Anterior cingulate cortex (tissue), 58 donors: ENCODE measurements at places on chromosomes 7 and 10.

DNA sequence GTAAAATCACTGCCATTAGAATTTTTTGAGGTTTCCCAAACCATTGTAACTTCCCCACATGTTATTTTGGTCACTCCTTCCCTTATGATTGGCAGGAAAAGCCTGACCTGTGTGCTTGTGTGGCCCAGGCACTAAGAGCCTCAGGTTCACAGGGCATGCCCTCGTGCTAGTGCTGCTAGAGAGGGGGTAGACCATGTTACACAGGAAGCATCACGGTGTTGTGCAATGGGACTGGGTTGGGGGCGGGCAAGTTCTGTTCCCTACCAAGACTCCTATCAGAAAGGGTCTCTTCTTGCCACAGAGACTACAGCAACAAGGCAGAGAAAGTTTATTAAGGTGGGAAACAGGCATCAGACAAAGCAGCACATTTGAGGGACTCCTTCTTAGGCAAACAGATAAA is 32.2 kb downstream of the LSM5 start:
- no peak for DNase-seq

DNA sequence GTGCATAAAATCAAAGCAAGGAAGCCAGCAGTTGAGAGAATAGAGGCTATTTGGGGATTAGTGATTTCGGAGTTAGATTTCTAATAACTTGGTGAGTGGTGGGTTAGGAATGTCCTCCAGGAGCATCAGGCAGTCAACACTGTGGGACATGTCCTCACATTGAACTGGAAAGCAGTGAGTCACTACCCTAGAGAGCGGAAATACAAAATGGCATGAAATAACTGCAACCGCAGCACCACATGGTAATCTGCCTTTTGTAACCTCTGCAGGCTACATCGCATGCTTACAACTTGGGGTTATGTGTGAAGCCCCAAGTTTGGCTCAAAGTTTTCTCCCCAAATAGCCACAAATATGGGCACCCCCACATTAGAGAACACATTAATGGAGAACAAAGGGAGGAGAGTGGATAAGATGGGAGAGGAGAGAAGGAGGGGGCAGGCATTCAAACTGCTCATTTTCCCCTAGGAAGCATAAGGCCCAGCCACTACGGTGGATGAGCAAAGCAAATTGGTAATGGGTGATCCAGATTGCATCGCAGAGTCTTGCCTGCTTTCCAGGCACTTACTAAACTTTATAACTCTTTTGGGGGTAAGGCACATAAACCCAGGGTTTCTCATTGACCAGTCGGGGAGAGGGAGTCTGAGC is 22.0 kb upstream of the SLF2 start:
- DNase-seq, result no peak

DNA sequence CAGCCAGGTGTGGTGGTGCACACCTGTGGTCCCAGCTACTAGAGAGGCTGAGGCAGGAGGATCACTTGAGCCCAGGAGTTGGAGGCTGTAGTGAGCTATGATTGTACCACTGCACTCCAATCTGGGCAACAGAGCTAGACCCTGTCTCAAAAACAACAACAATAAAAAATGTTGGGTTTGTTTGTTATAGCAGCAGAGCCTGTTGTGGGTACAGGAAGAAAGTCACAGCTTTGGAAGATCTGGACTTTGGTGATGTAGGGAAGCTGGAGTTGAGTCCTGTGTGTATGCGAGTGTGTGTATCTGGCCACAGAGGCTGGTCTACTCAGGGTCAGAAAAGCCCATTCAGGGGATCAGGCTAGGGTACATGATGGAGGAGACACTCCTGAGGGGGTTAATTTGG is 3.9 kb downstream of the GRID2IP start:
- no peak for DNase-seq

- DNase-seq, result no peak
Observed at GRCh38 chr10:51288511-51288910, 214.2 kb downstream of the PRKG1 start.

GRCh38 chr10:62456611-62457101 is 82.5 kb downstream of the ZNF365 start:
- no peak for DNase-seq

- no peak for DNase-seq
Observed at GRCh38 chr10:89296220-89296648, 5.6 kb upstream of the IFIT2 start.

DNA sequence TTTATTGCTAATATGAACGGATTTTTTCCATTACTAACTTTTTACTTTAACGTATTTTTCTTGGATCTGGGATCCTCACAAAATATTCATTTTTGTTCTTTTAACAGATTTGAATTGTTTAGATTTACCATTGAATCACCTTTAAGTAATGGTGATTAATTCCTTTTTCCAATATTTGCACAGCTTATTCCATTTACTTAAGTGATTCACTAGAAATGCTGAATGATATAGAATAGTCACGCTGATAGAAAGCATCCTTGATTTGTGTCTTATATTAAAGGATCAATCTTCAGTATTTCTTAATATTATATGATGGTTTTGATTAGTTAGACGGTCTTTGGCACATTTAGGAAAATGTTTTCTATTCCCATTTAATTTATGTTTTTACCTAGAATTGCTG is 116.4 kb upstream of the LRRTM3 start:
- DNase-seq, result no peak

GRCh38 chr7:93014410-93014809 is 103.4 kb downstream of the SAMD9 start:
- no peak for DNase-seq

- no peak for DNase-seq
Observed at GRCh38 chr7:101608772-101609713, 20.1 kb downstream of the MYL10 start.

GRCh38 chr7:122791959-122792545 is 89.3 kb upstream of the RNF148 start:
- no peak for DNase-seq

DNA sequence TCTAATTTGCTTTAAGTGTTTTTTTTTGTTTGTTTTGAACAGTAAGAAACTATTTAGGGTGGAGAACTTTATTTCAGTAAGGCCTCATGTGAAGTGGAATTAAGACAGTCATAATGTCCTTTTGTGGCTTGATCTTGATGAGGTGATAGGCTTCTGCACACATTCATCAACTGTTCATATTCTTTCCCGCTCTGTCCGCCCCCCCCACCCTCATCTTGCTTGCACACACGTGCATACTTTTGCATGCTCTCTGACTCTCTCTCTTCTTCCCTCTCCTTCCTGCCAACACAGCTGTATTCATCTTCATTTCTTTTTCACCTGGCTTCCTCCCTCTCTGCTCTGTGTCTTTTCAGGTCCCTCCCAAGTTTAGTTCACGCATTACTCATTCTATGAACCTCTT is 429.6 kb downstream of the AUTS2 start:
- DNase-seq, result no peak

GRCh38 chr7:106600569-106601373 is 60.2 kb downstream of the CCDC71L start:
- DNase-seq, result no peak

GRCh38 chr7:44318332-44318731 is 7.1 kb downstream of the CAMK2B start:
- DNase-seq, result no peak

DNA sequence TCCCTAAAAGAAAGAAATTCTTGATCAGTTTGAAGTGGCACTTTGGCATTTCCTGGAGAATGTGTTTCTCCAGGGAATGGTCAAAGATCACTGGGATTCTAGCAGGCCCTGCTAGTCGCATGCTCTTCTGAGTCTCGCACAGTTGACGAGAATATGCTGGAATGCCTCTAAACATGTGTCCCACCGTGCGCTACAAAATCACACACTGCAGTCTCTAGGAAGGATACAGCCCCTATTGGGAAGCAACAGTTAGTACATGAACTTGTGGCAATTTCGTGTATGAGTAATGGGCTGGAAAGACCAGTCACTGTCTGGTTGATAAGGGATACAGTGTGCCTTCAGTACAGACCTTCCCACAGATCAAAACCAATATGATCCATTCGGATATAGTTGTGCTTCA is 257.9 kb downstream of the PRPF18 start:
- DNase-seq, result no peak

DNA sequence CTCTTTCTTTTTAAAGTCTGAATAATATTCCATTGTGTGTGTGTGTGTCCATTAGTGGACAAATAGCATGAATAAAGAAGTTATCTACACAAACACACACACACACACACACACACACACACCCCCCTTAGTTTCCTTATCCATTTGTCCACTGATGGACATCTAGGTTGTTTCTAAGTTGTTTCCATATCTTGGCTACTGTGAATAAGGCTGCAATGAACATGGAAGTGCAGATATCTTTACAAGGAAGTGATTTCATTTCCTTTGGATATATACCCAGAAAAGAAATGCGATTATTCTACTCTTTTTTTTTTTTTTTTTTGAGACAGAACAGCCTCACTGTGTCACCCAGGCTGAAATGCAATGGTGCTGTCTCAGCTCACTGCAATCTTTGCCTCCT is 113.5 kb downstream of the MBL2 start:
- DNase-seq, result no peak

GRCh38 chr10:102231357-102232318 is 5.5 kb downstream of the ELOVL3 start:
- DNase-seq, result no peak

DNA sequence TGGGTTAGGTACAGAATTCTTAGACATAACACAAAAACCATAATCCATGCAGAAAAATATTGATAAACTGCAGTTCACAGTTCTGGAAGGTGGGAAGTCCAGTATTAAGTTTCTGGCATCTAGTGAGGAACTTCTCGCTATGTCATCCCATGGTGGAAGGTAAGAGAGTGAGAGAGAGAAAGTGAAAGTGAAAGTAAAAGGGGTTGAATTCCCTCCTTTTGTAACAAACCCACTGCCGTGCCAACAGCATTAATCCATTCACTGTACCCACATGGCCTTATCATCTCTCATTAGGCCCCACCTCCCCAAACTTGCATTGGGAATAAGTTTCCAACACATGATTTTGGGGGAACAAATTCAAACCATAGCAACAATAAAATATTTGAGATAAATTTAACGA is 17.1 kb downstream of the ZNF485 start:
- DNase-seq, result no peak

DNA sequence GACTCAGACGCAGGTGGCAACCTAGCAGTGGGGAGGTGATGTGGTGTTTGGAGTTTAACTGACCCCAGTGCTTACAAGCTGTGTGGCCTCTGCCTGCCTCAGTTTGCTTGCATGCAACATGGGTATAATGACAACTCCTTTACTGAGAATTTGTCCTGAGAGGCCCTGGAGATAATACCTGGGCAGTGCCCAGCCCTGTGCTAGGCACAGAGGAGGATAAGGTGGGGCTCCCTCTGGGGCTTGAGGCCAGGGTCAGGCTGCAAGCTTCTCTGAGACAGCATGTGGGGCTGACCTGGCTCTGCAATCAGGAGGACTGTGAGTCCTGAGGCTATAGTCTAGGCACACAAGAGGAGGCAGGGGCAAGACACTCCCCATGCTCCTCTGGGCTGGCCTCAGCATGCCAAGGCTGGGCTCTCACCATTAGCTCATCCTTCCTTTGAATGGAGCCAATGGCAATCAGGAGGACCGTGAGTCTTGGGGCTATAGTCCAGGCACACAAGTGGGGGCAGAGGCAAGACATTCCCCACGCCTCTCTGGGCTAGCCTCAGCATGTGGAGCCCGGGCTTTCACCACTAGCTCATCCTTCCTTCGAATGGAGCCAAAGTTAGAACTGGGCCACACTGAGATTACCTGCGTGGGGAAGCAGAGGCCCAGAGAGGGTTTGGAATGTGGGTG is 147.9 kb downstream of the RPS24 start:
- DNase-seq, result no peak

DNA sequence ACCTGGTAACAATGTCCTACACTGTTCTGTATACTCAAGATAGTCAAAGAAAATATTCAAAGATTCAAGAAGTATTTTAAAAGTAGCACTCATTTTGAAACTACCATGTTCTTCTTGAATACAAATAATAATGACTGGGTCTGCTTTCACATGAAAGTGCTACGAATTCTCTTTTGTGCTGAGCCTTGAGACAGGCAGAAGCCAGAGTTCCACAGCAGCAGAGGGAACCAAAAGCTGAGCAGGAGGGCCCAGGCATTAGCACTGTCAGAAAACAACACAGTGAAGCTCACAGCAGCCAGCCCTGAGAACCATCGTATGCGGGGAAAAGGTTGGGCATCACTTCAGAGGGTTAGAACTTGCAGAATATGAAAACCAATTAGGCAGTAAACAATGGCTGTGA is 38.9 kb downstream of the ANKMY2 start:
- no peak for DNase-seq

- no peak for DNase-seq
Observed at GRCh38 chr10:126663880-126664279, 6.6 kb downstream of the C10orf90 start.

DNA sequence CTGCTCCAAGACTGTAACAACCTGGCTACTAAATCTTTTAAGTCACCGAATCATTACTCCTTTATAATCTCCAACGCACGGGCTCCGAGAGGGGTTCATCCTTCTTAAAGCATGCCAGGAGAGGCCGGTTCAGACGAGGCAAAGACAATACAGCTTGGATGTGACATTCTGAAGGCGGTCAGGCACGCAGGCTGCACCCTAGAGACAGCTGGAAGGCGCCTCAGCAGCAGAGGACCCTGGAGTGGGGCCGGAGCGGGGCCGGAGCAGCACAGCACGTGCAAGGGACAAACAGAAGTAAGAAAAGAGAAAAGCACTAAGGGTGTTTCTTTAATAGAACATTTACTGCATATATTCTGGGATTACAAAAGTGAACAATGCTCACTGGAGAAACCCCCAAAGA is 97.8 kb upstream of the PPP2R2D start:
- DNase-seq, result no peak

- DNase-seq, result no peak
Observed at GRCh38 chr7:100430493-100431285, 1.1 kb downstream of the MEPCE start.

DNA sequence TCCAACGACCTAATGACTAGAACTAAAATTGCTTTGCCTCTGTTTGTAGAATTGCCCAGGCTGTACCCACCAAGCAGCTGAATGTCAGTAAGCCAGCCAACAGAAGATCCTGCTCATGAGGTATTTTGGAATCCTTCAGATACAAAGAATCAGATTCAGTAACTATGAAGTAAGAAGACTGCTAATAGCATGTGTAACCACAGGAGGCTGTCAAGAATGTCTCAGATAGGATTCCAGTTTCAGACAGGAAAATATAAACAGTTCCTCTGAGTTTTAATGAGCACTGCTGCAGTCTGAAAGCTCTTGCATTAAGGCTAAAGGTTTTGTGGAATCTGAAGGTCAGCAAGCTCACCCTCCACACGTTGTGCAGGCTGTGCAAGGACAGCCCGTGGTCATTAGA is 112.6 kb upstream of the ADAM12 start:
- no peak for DNase-seq

DNA sequence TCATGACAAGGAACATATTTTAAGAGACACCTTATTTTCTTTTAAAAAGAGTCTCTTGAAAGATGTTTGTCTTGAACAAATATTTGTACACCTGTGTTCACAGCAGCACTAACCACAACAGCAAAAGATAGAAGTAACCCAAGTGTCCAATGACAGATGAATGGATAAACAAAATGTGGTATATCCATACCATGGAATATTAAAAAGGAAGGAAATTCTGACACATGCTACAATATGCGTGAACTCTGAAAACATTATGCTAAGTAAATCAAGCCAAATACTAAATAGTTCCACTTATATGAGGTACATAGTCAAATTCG is 17.8 kb downstream of the SGMS1 start:
- no peak for DNase-seq
